ENCODE measurements at places on chromosomes 3 and 15. TPM values are rescaled to one million over a fixed set of nuclear protein-coding genes. Genes with fewer than 3 reads are reported as not detected.
A peak's percentile ranks its signal among the peaks of the same experiment; 100 is the strongest.

GRCh38 chr3:27990324-27990723 is 251.1 kb upstream of the CMC1 start:
- H3K27ac ChIP-seq = no peak overlapping the region
- no peaks in the 10 kb centered on the region for H3K36me3 ChIP-seq
- DNase-seq = no peak

DNA sequence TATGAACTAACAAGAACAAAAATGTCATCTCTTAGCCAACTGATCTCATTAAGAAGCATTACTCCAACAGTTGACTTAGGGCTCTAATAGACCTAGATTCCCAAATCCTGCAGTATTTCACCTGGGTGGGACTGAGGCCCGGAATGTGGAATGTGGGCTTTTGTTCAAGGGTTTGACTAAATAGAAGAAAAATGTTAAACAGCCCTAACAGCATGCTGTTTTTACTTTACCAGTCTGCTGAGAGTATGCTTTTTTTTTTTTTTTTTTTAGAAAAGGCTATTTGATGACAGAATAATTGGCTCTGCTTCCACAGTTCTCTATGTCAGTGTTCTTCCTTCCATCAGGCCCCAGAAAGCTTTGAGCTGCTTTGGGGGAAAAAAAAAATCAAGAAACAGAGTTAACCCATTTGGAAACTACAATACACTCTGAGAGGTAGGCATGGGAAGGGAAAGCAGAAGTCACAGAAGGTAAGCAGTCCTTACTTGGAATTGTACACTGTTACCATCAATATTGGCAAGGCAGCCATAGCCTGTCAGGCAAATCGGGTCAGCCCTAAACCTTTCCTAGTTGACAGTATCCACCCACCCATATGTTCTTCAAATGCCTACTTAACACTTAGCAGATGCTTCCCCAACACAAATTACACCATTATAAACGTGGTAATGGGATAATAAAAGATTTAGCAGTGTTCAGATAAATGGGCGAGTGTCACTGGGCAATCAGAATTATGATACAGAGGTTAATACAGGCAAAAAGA is 224.2 kb downstream of the CNTN3 start:
- H3K27me3 ChIP-seq = no peaks in the 10 kb centered on the region
- H3K36me3 ChIP-seq = no peaks in the 10 kb centered on the region
- H3K4me3 ChIP-seq = no peak overlapping the region

GRCh38 chr15:53836618-53837017 is 77.2 kb upstream of the WDR72 start:
- no peak for DNase-seq
- no peak overlapping the region for H3K27ac ChIP-seq
- H3K4me1 ChIP-seq = no peaks in the 10 kb centered on the region
- H3K4me3 ChIP-seq = no peak overlapping the region
- H3K36me3 ChIP-seq = no peaks in the 10 kb centered on the region

GRCh38 chr3:94460931-94461330 is 398.1 kb downstream of the NSUN3 start:
- no peak for DNase-seq
- H3K27me3 ChIP-seq = no peaks in the 10 kb centered on the region
- no peak overlapping the region for H3K4me3 ChIP-seq

DNA sequence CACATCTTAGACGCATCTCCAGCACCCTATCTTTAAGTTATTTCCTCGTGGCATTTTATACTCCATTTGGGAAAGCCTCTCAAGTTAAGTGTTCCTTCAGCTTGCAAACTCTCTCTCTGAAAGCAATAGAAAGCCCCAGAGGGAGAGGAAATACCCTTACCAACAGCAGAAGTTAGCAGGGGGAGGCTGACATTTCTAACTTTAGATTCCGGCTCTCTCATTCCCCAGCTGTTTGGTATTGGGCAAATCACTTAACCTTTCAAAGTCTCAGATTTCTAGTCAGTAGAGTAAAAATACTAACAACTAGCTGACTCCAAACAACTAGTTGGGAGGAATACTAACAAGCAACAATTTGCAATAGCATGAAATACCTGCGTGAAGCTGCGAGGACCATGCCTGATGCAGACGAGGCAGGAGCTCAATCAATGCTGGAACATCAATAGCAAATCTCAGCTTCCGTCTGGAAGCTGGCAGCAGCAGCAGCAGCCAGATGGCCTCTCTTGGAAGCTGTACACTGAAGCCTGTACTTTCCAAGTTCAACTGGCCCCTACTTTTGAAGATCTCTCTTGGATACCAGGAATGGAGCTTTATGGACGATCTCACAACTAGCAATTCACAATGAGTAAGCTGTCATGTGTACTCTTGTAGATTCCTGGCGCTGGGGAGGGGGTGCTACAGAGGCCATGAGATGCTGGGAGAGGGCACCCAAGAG is 47.8 kb downstream of the THBS1 start:
- no peaks in the 10 kb centered on the region for H3K27me3 ChIP-seq
- H3K4me3 ChIP-seq = no peak overlapping the region
- H3K4me1 ChIP-seq = peaks cover 37% of the 10 kb centered on the region
- peak overlapping the region; percentile 55 for H3K27ac ChIP-seq
- H3K36me3 ChIP-seq = no peaks in the 10 kb centered on the region

GRCh38 chr3:175521406-175521805 is 662.3 kb downstream of the NAALADL2 start:
- DNase-seq = no peak
- no peaks in the 10 kb centered on the region for H3K27me3 ChIP-seq
- H3K4me3 ChIP-seq = no peak overlapping the region
- no peaks in the 10 kb centered on the region for H3K4me1 ChIP-seq
- no peak overlapping the region for H3K27ac ChIP-seq
- H3K36me3 ChIP-seq = no peaks in the 10 kb centered on the region

MUC13 gene
- not detected for total RNA-seq

SYNM gene
- total RNA-seq = 300 TPM

B3GALNT1 gene
- 0.81 TPM for total RNA-seq

DNAJB11 gene
- 15.1 TPM for total RNA-seq

GABRR3 gene
- not detected for total RNA-seq

LRTM1 gene
- total RNA-seq = not detected

- no peaks in the 10 kb centered on the region for H3K36me3 ChIP-seq
- DNase-seq = no peak
- H3K27ac ChIP-seq = no peak overlapping the region
- H3K4me1 ChIP-seq = peaks cover 19% of the 10 kb centered on the region
- H3K27me3 ChIP-seq = no peaks in the 10 kb centered on the region
These were observed 9.9 kb downstream of the KY start for GRCh38 chr3:134640872-134641470.

GRCh38 chr15:78167227-78167888 is 18.2 kb downstream of the IDH3A start:
- no peaks in the 10 kb centered on the region for H3K27me3 ChIP-seq
- H3K36me3 ChIP-seq = peaks cover 9% of the 10 kb centered on the region
- peaks cover 6% of the 10 kb centered on the region for H3K4me1 ChIP-seq
- no peak for DNase-seq
- no peak overlapping the region for H3K4me3 ChIP-seq
- H3K27ac ChIP-seq = no peak overlapping the region

DNA sequence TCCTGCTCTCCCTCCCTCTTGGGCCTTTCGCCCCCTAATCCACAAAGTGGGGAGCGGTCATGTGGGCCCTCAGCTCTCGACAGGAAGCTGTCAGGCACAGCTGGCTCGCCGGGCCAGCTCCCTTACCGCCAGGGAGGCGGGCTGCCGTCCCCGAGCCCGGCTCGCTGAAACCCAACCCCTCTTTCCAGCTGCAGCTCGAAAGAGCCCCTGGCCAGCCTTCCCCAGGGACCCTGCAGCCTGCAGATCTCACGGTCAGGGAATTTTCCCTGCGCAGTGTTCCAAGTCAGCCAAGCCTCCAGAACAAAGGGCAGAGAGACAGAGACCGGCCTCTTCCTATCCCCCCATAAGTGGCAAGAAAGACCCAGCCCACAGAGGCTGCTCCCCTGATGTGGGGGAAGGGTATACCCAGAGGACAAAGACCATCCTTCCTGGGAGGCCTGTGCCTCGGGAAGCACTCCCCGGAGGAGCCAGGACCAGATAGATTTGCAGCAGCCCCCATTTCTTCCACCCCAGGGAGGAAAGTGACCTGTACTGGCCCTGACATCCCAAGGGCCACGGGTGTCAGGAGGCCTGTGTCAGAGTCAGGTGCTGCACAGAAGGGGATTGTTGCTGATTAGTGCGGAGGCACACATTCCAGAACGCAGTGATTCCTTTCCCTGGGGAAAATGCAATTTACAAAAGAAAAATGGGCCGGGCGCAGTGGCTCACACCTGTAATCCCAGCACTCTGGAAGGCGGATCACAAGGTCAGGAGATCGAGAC is 32.6 kb downstream of the MAGEF1 start:
- DNase-seq = no peak

GRCh38 chr15:75468913-75469598 is 17.6 kb upstream of the SIN3A start:
- H3K4me3 ChIP-seq = no peak overlapping the region
- H3K4me1 ChIP-seq = no peaks in the 10 kb centered on the region
- no peak for DNase-seq
- H3K27me3 ChIP-seq = no peaks in the 10 kb centered on the region
- H3K36me3 ChIP-seq = peaks cover 49% of the 10 kb centered on the region

DNA sequence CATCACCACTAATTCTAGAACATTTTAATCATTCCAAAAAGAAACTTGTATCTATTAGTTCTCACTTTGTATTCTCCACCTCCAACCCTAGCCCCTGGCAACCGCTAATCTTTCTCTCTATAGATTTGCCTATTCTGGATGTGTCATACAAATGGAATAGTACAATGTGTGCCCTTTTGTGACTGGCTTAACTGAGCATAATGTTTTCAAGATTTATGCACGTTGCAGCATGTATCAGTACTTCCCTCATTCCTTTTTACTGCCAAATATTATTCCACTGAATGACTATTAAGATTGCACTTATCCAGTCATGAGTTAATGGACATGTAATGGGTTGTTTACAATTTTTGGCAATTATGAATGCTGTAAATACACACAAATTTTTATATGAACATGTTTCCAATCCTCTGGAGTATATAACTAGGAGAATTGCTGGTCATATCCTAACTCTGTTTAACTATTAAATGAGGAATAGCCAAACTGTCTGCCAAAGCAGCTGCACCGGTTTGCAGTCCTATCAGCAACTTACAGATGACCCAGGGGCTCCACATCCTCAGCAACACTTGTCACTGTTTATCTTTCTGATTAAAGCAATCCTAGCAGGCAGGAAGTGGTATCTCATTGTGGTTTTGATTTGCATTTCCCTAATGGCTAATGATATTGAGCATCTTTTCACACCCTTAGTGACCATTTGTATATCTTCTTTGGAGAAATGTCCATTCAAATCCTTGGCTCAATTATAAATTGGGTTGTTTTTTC is 42.9 kb downstream of the DCUN1D1 start:
- H3K27me3 ChIP-seq = no peaks in the 10 kb centered on the region
- no peak overlapping the region for H3K27ac ChIP-seq
- peaks cover 21% of the 10 kb centered on the region for H3K4me1 ChIP-seq
- H3K4me3 ChIP-seq = no peak overlapping the region

C3orf85 gene
- not detected for total RNA-seq

DNA sequence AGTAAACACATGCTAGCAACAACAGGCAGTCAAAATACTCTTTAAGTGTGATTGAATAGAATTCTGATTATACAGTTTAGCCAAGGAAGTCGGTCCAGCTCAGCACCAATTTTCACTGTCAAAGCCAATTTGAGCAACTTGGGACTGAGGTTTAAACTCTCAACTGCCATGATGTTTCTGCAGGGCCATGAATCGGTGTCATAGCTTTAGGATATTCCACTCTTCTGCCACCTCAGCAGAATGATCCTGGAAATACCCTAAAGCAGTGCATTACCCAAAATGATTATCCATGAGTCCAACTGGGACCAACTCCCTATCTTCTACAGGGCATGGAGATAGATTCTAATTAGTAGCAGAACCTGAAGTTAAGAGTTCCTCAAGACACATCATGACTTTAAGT is 262.4 kb downstream of the RORA start:
- H3K4me1 ChIP-seq = peaks cover 32% of the 10 kb centered on the region
- no peak for DNase-seq
- H3K27ac ChIP-seq = no peak overlapping the region

DNA sequence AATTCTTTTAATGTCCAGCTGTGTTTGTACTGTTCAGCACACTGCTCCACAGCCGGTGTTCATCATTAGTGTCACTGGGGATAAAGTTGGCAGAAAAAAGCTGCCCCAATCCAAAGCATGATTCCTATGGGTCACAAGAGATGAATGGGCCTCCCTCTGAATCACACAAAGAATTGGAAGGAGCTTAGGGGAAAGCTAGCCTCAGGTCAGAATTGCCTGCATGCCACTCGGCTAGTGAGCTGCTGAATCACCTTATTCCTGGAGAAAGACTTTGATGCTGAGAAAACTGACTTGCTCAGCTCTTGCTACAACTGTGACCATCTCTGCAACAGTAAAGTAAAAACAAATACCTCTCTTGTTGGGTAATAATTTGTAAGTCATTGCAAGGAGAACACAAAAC is 3.5 kb downstream of the CCK start:
- no peak for DNase-seq
- no peaks in the 10 kb centered on the region for H3K4me1 ChIP-seq
- no peaks in the 10 kb centered on the region for H3K36me3 ChIP-seq
- H3K27ac ChIP-seq = no peak overlapping the region

KLHDC8B gene
- 35.8 TPM for total RNA-seq

DNA sequence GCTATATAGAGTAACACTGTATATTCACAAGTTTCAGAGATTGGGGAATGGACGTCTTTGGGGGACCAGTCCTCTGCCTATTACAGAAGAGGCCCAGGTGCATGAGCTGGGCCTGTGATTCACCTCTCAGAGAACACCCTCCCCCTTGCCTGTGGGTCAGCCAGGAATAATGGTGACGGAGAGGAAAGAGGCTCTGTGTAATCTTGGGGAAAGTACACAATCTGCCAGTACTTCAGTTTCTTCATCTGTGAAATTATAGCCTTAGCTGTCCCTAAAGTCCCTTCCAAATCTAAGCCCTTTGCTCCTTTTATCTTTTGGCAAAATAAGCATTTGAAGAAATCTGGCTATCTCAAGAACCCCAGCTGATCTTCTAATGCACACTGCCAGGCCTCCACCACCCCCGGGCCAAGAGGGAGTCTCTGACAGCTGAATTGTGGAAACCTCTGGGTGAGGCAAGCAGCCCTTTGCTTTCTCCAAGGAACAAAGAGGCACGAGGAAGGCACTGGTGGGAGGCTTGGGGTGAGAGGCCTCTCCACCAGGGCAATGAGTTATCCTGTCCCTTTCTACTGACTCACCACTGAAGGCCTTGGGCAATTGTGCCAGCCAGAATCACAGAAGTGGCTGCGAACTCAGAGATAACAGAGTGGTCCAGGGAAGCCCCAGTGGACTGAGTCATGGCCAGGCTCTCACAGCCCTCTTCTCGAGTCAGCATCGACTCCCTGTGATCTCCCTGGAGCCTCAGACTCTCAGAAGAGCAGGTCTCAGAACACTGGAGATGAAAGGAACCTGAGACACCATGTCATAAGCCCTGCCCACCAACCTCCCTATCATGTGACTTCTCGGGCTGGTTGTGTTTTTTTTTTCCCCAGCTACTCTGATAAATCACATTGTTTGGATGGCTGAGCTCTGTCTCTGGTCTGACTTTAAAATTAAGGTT is 31.8 kb downstream of the CCNL1 start:
- H3K27me3 ChIP-seq = no peaks in the 10 kb centered on the region
- H3K36me3 ChIP-seq = no peaks in the 10 kb centered on the region
- peak overlapping the region; percentile 70 for H3K27ac ChIP-seq
- peaks cover 29% of the 10 kb centered on the region for H3K4me1 ChIP-seq

Measured in gastrocnemius medialis (tissue), 4 donors.